ENCODE measurements at places on chromosomes 3 and 15. TPM values are rescaled to one million over a fixed set of nuclear protein-coding genes. Genes with fewer than 3 reads are reported as not detected.
A peak's percentile ranks its signal among the peaks of the same experiment; 100 is the strongest.

DNA sequence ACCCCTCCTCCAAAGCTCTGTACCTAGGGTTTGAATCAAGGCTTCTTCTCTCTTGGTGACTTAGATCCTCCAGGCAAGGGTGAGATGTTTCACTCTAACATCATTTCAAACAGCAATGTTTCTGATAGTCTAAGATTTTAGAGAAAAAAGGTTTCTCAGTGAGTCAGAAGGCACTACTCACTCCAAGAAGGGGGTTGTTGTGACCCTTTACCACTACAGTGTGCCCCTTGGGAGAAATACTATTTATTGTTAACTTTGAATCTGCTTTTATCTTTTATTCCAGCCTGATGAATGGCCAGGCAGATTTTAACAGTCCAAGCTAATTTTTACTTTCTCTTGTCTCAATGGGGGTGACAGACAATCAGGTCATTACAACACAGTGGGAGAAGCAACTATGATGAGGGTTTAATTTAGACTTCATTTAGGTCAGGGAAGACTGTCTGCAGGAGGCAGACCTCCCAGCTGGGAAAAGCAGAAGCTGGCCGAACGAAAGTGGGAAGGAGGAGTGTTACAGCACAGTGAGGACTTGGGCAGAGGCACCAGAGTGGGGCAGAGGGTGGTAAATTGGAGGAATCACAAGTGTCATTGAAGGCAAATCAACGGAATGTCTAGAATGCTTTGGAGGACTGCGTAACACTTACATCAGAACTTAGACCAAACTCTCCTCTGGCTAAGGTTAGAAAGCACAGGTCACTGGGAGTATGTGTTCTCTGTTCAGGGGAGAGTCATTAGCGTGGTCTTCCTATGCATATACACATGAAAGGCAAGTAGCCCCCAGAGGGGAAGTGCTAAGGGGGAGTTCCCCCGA lies 21.2 kb downstream of the ZNF860 start:
- no peak for DNase-seq

DNA sequence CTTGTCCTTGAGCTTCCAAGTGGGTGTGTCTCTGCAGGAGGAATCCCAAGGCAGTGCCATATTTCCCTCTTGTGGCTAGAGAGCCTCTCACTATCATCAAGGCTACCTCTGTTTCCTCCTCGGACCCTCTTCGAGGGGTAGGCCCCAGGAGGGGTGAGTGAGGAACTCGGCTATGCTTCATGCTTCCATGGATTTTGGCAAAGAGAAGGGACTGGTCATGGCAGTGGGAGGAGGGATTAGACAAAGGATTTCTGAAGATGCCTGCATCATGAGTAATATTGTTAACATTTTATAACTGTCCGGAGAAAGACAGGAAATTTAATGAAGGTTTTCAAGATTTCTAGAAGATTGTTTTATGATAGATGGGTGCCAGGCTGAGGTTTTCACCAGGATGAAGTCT lies 241.5 kb downstream of the CLSTN2 start:
- DNase-seq = no peak

DNA sequence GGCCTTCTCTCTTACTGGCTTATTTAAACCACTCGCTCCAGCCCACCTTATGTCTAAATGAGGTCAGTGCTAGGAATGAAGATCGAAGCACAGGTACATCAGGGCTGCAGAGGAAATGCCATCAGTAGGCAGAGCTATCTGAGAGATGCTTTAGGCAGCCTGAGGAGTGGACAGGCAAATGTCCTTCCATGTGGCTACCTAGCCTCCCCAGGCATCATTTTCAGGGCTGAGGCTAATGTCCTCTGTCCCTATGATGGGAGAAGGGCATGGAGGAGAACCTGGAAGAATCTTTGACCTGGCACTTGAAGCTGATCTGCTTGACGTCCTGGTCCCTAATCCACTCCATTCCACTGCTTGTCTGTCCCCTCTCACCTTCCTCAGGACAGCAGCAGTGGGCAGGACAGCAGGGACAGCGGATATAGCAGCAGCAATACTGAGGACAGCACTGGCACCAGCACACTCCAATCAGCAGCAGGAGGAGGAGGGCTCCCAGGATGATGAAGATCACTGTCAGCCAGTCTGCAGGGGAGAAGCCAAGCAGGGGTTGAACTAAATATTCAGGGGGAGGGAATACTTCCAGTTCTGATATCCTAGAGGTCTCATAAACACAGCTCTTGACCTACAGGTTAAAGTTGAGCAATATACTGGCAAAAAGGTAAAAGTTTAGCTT lies 21.0 kb downstream of the ILDR1 start:
- DNase-seq = no peak

DNA sequence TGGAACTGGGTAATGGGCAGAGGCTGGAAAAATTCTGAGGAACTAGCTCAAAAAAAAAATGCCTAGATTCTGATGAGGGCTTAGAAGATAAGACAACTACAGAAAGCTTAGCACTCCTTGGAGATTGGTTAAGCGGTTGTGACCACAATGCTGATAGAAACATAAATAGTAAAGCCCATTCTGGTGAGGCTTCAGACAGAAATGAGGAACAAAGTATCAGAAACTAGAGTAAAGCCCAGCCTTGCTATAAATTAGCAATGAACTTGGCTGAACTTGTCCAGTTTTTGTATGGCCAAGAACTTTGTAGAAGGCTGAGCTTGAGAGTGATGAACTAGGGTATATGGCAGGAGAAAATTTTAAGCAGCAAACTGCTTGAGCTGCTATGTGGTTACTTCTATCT lies 25.4 kb downstream of the GOLGB1 start:
- no peak for DNase-seq

GRCh38 chr15:56207092-56207491 lies 36.6 kb downstream of the RFX7 start:
- no peak for DNase-seq

DNA sequence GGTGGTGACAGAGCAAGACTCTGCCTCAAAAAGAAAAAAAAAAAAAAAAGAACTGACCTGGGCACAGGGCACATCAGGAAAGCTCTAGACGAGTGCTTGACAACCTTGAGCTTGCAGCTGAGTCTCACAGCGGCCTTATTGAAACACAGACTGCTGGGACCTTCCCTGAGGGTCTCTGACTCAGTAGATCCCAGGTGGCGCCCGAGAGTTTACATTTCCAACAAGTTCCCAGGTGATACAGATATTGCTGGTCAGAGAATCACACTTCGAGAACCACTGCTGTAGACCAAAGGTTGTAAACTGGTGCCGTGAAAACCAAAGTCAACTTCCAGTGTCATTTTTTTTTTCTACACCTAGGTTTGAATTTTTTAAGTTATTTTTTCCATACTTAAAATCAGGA lies 573.2 kb upstream of the MDFIC2 start:
- no peak for DNase-seq

- DNase-seq = no peak
Observed at GRCh38 chr3:64493149-64493548, 194.7 kb downstream of the ADAMTS9 start.

DNA sequence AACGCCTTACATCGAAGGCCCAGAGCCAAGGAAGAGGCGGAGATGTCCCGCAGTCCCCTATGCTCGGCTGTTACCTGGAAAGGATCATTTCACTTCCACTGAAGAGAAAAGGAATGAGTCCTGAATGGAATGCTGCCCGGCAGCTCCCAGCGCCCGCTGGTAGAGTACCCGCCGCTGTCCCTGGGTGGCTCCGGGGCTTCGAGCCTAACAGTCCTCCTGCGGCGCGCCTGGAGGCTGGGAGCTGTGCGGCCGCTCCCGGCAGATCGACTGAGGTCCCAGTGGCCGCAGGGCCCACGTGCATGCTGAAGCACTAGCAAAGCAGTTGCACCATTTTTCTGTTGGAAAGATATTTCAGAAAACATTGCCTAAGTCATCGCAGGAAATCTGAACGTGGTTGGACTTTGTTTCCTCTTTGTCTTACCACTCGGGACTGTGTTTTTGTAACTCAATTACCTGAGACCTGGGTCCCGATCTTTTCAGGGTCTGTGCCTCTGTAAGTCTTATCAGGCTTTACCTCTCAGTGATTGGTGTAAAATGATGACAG lies 984 bp downstream of the RNU6-1 start:
- peak; percentile 73 for DNase-seq

PAK6 gene
- total RNA-seq = not detected

CDHR4 gene
- not detected for total RNA-seq

AMIGO3 gene
- 1.4 TPM for total RNA-seq

CHRNA5 gene
- 55.3 TPM for total RNA-seq
